NCI-H2171 (cell line): ENCODE measurements at places on chromosomes 1 and 21.

DNA sequence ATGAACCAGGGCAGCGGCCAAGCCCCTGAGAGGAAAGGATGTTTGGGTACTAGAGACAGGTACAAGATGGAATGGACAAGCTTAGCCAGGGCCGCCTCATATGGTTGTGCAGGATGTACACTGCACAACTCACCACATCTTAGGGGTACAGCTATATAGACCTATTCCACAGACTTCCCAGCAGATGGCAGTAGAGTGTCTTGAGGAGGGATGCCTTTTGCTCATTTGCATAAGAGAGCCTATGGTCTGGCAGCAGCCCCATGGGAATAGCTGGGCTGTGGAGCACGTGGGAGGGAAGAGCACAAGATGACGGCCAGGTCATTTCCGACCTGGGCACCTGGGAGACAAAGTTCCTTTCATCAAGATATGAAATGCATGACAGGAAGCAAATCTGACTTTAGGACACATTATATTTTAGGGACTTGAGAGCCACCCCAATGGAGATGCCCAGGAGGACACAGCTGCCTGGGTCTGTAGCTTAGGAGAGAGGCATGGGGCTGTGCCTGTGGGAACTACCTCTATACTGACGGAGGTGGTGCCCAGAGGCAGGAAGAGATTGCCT is 215.5 kb downstream of the KCNJ6 start:
- peak; percentile 44 for DNase-seq

DNA sequence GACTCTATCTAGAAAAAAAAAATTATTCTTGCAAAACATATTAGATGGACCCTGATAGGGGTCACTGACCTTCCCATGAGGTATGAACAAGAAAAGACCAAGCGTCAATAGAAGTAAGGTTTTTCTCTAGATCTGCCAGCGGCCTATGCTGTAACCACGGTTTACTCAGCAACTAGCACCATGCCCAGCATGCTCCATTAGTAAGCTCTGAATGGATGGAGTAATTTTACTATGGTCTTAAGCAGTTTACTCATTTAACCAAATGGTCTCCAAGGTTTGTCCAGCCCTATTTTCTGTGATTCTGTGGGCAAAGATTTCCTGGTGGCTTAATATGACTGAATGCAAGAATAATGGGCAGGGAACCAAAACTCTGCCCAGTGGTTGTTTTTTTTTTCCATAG is 113.9 kb downstream of the ADSS2 start:
- peak; percentile 5 for DNase-seq

DNA sequence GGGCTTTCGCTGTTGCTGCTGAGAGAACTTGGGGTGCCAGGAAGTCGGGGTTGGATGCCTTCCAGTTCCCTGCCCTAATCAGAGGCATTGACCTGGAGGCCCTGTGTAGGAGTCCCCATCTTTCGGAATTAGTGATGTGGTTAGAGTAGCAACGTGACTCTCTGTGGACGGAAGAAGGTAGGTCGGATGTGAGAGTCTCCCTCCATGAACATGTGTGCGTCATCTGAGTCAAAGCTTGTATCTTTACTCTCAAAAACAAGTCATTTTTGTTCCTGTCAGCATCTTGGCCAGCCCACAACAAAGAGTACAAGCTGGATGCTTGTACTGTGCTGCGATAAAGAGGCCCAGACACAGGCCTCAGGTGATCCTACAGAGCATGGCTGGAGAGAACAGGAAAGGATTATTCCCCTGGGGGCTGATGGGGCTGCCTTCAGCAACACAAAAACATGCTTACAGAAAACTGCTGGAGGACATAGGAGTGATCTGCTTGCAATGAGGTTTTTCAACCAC is 31.0 kb upstream of the IL10 start:
- no peak for DNase-seq

DNA sequence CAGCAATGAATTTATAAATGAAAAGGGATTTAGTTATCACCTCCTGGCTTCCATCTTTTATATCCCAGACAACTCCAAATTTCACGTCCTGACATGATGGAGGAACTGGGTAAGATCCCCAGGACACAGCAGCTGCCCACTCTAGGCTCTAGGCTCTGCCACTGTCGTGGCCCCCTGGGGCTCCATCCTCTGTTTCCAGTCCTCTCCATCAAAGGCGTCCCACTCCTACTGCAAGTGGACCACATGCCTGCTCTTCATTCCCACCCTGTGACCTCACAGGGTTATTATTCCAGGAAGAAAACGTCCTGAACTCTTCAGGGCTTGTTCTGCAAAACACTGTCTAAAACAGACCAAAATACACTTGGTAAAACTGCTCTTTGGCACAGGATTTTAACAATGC is 11.9 kb downstream of the URB1 start:
- DNase-seq = no peak

GRCh38 chr1:83769072-83769471 is 229.9 kb downstream of the TTLL7 start:
- no peak for DNase-seq

- no peak for DNase-seq
These were observed 224.7 kb upstream of the C1orf87 start for GRCh38 chr1:60298290-60298689.

GRCh38 chr1:219422811-219423598 is 189.9 kb downstream of the ZC3H11B start:
- DNase-seq = no peak

- no peak for DNase-seq
These were observed 25.9 kb downstream of the KCNC4 start for GRCh38 chr1:110235834-110236682.

DNA sequence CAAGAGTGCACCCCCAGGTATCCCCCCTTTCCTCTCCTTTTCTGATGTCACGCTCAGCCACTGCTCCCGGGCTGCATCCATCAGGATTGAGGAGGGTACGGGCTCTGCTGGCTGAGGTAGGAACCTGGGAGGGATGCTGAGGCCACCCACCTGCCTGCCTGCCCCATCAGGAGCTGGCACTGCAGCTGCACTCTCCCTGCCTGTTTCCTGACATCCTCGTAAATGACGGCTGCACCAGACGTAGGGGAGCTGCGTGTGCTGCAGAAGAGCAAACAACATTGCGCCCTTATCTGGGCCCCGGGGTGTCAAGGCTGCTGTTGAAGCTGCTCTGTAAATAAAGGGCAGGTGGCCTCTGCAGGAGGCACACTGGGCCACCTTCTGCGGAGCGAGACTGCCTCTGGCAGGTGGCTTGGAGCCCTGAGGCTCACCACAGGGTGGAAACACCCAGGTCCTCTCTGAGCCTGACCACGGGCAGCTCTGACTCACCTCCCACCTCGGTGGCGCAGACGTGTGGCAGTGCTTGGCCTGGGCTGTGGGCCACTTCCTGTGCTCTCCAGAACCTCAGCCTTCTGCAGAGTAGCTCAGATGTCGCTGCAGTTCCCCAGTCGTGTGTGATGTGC is 30.9 kb downstream of the SNAP47 start:
- peak; percentile 82 for DNase-seq

GRCh38 chr1:201254625-201255478 is 28.5 kb upstream of the PKP1 start:
- no peak for DNase-seq

- peak; percentile 7 for DNase-seq
These were observed 563.9 kb upstream of the NR5A2 start for GRCh38 chr1:199463521-199464127.

DNA sequence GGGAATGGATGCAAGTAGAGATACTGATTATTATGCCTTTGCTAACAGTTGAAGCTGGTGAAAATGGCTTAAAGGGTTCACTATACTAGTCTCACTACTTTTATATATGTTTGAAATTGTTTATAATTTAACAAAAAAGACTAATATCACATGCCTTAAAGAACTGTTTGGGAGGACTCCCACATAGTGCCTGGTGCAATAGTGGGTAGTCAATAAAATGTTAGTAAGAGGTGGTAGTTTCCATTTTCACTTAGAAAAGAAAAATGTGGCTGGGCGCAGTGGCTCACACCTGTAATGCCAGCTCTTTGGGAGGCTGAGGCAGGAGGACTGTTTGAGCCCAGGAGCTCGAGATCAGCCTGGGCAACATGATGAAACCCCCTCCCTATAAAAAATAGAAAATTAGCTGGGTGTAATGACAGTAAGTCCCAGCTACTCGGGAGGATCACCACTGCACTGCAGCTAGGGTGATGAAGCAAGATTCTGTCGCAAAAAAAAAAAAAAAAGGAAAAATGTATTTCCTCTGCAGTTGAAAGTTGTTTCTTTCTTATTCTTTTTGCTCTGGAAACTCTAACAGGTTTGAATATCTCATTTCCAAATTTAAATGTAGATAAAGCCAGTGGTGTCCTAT is 24.5 kb downstream of the C21orf91 start:
- DNase-seq = no peak

DNA sequence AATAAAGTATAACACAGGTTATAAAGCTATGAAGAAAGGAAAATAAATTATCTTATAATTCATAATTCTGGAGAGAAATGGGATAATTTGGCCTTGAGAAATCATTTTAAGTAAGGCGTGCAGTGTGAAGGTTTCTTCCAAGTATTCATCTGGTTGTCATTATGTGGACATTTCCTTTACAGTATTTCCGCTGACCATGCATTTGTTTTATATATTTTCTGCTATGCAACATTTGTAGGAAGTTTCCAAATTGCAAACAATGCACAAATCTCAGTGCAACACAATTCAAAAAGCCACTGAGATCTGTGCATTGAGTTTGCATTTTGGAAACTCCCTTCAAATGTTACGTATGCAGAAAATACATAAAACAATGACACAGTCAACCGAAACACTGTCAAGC is 17.8 kb downstream of the ZNF670 start:
- DNase-seq = no peak

DNA sequence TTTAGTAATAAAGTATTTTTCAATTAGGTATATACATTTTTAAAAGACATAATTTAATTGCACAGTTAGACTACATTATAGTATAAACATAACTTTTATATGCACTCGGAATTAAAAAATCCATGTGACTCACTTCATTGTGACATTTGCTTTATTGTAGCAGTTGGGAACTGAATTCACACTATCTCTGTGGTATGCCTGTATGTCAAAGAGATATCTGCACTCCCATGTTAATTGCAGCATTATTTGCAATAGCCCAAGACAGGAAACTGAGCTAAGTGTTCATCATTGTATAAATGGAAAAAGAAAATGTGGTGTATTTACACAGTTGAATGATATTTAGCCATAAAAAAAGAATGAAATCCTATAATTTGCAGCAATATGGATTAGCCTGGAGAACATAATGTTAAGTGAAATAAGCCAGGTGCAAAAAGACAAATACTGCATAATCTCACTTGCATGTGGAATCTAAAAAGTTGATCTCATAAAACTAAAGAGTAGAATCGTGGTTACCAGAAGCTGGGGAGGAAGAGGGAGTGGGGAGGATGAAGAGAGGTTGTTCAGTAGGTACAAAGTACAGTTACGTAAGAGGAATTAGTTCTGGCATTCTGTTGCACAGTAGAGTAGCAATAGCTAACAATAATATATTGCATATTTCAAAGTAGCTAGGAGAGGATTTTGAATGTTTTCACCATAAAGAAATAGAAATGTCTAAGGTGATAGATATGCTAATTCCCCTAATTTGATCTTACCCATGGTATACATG is 64.8 kb downstream of the DPT start:
- DNase-seq = no peak

DNA sequence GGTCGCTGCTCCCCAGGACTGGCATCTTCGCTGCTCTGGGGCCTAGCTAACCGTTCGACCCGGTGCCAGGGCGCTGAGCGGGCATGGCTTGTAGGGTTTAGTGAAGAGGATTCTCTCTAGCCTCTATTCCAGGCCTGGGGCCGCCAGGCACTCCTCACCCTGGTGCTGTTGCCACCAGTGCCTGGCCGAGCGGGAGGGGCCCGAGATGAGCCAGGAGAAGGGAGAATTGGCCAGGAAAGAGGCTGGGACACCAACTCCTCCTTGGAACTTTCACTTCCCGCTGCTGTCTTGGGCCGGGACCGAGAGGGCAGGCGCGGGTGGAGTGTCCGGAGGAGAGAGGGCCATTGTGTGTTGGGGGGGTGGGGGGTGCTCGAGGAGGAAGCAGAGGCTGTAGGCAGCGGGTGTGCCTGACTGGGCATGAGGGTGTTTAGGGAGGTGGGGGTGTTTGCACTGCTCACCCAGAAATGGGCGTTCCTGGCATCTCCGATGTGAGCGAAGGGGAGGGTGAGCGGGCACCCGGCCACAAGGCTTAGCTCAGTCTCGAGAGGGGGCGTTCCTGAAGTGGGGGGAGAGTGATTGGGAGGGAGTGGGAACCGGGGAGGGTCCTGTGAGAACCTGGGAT is 772 bp downstream of the ADAM15 start:
- DNase-seq = no peak

DNA sequence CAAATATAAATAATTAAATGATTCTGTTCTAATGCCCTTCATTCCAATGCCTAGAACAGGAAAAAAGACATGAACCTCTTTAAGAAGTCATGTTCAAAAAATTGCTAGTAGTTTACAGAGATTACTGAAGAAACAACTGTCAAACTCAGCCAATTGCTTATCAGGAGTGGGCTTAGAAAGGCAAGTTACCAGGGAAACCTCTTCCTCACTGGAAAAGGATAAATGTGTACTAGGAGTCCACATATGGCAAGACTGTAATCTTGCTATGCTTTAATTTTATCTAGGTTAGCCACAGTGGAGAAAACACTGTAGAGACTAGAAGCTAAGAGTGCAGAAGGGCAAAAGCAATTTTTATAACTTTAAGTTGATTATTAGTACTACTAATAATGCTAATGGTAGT is 42.1 kb upstream of the DEPDC1 start:
- DNase-seq = no peak

GRCh38 chr1:121417325-121417923 is 232.6 kb downstream of the SRGAP2C start:
- DNase-seq = no peak

DNA sequence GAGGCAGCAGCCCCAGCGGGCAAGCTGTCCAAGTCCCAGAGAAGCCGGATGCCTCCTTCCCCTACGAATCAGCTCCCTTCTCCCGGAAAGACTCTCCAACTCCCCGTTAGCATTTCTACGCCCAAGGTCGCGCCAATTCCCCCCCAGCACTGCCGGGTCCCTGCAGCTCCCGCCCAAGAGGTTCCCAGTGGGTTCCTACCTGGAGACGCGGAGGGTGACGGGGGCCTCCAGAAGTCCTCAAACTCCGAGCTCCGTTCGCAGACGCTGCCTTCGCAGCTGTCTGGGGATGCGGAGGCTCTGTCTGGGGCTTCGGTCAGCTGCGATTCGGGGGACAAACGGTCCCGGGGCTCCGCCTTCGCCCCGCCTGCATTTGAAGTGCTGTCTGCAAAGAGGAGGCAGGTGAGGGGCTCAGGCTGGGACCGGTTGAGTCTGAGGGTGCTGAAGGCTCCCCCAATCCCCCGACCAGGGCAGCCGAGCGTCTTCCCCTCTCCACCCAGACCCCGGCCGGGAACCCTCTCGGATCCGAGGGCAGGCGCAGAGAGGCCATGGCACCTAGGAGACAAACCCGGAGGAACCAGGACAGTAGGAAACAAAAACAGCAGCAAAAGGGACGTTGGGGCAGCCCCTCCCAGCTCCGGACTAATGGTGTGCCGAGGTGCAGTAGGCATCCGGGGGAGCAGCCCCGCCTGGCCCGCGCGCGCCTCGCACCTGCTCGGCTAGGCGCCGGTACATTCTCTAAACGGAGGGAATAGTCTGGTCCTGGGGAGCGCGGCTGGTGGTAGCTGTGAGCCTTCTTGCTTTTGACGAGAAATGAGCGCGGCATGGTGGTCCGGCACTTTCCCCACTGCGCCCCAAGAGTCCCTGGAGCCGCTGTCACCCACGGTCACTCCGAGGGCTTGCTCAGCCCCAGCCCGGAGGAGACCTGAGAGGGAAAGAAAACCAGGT is 3.8 kb downstream of the GFI1 start:
- no peak for DNase-seq

- no peak for DNase-seq
These were observed 470 bp downstream of the TNR start for GRCh38 chr1:175742790-175743459.
